ENCODE measurements at places on chromosomes 1 and 21.

DNA sequence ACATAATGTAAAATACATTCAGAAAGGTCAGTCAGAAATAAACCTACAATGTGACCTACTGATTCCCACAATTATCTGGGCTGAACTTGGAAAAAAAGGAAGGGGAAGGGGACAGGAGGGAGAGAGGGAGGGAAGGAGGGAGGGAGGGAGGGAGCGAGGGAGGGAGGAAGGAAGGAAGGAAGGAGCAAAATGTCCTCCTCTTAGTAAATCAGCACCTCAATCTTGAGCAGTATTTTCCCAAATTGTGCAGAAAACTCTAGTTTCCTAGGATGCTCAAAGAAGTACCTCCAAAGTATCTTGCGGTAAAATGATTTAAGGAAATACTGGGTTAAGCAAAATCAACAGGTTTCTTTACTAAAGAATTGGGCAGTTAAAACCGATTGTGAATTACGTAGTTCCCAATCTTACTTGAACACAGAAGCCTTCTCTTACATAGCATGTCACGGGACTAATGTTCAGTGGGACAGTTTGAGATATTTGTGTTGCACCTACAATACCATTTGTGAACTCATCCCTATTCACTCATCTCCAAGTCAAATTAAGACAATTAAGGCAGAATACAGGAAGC lies 51.0 kb upstream of the ASPM start:
- DNase-seq: no peak

DNA sequence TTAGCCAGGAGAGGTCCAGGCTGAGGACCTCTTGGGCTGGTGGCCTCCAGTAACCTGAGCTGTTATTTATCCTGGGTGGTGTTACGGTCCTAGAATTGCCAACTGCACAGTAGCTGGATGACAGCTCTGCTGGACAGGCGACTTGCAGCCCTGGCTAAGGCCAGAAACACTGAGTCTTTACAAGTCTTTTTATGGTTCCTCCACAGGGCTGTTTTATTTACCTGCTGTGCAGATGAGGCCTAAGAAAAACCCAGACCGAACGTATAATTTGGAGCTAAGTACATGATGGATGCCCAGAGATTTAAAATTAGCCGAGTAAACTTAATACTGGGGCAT lies 30.4 kb upstream of the LRRC38 start:
- DNase-seq: no peak

GRCh38 chr1:156388174-156389137 lies 19.4 kb downstream of the RHBG start:
- no peak for DNase-seq

GRCh38 chr1:53658489-53659230 lies 80.3 kb downstream of the GLIS1 start:
- DNase-seq: no peak

GRCh38 chr1:42793824-42794223 lies 9.0 kb downstream of the TMEM269 start:
- no peak for DNase-seq

- no peak for DNase-seq
These were observed 41.7 kb downstream of the PLXNA2 start for GRCh38 chr1:208202333-208202995.

- no peak for DNase-seq
These were observed 52.8 kb downstream of the LBR start for GRCh38 chr1:225374996-225375395.

DNA sequence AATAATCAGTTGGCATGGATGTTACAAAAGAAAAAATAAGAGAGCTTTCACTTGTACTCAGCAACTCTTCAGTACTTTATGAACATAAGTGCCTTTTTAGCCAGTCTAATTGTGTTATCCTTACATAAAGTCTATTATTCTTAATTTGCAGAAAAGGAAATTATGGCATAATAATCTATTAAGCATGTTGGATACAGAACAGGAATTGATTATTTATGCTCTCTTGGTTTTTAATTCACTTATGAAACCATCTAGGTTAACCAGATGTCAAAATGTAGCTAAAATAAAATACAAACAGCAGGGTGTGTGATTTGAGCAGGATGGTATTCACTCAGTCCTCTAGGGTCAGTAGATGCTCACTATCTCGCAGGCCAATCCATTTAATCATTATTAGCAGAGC lies 79.7 kb downstream of the PLPPR5 start:
- no peak for DNase-seq

DNA sequence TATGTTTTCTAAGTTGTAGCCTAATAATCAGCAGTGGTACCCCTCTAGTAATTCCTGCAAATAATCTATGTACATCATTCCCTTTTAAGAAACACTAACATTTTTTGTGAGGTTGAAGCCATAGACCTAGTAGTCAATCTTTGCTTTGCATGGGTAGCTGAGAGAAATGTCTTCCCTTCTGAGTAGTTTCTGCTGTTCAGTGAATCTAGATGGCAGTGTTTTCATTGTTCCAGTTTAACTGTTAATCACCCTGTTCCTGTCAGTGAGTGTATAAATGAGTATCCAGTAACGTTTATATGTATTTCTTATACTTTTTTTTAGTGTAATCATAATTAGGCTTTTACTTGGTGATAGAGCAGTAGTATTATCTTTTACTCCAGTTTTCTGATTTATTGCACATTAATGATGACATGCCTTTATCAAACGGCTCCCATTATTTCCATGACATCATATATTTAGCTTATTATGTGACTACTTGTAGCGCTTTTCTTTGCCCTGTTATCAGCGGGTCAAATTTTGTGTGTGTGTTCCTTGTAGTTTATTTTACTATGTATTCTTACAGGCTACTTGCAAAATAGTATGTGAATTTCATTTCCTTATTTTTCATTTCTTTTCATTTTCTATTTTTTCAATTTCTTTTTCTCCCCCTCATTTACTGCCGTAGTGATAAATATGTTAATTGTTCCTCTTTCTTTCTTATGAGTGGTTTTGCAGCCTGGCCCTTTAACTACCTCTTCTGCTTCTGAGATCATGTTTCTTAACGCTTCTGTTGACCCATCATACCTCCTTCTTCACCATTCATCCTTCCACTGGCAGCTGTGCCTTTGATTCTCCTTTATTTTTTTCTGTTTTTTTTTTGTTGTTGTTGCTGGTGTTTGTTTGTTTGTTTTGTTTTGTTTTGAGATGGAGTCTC lies 18.8 kb downstream of the CEP350 start:
- no peak for DNase-seq

DNA sequence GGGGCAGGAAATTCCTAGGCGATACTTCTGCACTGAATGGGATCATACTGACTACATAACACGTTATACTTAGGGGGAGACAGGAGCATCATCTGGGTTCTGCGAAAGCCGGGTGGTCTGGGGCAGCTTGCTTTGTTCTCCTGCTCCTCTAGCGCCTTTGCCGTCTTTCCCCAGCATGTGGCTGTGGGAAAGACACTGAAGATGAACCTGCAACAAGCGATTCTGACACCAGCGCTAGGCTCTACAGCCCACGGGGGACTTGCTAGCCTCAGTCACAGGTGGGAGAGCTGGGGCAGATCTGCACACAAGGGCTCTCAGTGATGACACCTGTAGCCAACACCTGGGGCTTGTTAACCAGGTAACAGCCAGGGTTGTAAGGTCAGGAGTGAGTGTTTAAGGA lies 51.8 kb downstream of the CD46 start:
- no peak for DNase-seq

GRCh38 chr1:30416221-30416820 lies 307.1 kb downstream of the MATN1 start:
- DNase-seq: no peak
